Renal cortex interstitium (tissue), 15 donors: ENCODE measurements at places on chromosomes 6 and 20.

DNA sequence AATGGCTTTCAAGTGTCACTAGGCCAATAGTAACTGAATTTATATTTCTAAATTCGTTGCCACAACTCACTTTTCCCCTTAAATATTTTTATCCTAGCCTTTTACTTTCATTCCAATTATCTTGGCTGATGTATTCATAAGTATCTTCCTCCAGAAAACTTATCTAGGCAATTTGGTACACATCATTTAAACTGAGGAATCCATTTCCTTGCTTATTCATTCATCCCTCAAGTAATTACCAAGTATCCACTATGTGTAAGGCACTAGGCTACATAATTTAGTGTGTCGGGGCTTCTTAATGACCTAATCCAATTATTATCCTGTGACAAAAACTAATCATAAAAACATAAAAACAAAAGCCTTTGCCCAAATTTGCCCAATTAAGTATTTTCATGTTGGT is 258.3 kb upstream of the TCF21 start:
- DNase-seq: no peak

GRCh38 chr20:2871111-2871465 is 2.2 kb upstream of the PTPRA start:
- DNase-seq: no peak

GRCh38 chr20:13341737-13342393 is 120.8 kb downstream of the ISM1 start:
- DNase-seq: no peak

- DNase-seq: no peak
These were observed 197.8 kb downstream of the UST start for GRCh38 chr6:148944608-148945007.

GRCh38 chr6:87729965-87730719 is 28.1 kb upstream of the AKIRIN2 start:
- DNase-seq: no peak

- no peak for DNase-seq
These were observed 210.0 kb downstream of the DLL1 start for GRCh38 chr6:170080828-170081371.

DNA sequence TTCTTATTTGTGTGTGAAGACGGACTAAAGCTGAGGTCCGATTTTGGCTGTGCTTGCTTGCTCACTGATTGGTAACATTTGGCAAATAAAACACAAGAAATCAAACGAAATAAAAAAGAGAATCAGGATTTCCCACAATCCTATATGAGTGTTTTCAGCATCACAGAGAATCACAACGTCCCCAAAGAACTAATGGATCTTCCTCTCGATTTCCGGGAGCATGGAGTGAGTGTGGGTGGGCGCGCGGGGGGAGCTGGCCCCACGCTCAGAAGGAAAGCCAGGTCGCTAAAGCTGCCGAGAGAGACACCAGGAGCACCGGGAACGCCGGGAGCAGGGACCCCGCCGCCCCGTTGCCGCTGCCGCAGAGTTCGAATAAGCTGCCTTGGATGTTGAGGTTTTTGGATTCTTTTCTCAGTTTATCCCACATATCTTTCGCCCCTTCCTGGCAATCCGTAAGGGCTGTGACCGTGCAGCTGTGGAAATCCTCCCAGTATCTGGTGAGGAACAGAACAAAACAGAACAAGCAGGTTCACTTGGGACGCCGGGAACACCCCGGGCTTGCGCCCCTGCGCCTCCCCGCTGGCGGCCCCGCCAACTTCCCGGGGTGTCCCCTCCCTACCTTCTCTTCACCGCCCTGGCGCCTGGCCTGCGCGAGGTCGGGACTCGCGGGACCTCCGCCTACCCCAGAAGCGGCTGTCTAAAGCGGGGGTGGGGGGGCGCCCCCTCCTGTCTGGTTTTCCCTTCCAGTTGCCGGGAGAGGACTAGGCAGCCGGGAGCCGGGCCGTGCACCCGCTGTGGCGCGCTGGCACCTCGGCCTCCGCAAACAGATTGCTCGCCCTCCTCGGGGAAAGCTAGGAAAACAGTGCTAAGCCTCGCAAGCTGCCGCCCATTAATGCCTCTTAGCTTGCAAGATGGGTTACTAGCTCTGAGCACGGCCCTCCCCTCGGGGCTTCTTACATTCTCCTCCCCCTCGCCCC is 7.7 kb downstream of the NRN1 start:
- DNase-seq: no peak

DNA sequence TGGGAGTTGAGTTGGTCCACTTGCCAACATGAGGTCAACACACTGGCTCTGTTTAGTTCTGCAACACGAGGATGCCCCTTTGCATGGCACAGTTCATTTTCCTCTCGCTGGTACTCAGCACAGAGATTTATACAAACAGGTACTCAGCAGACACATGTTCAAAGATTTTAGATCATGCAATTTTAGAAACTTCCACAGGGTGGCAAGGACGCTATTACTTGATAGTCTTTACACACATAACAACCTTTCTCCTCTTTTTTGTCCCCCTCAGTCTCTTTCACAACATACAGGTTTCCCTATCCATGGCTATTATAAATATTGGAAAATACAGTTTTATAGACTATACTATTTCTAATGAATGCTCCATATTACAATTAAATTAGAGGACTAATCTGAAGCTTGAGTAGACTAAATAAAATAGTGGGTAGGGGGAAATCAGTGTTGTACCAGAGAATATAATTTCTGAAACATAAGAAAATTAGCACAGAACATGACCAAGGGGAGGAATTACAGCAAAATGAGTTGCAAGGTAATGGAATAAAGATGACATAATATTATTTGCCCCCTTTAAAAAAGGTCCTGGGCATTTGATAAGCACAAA is 331.8 kb upstream of the BTBD3 start:
- no peak for DNase-seq
